ENCODE measurements at places on chromosomes 5 and 9.

DNA sequence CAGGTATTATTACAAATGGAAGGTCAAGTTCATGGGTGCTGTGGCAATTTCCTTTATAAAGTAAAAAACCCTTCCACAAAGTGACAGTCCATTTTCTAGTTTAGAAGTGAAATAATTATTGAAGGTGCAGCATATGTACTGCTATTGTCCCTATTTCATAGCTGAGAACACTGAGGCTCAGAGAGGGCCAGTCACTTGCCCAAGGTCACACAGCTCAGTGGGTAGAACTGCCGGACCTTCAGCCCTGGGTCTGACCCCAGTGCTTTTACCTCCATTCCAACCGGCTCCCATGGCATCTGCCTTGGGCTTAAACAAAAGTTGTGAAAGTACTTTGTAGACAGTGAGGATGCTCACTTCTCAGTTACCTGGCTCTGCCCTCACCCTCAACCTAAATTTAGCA, 150.6 kb upstream of the SMIM23 start:
- no peak for DNase-seq

DNA sequence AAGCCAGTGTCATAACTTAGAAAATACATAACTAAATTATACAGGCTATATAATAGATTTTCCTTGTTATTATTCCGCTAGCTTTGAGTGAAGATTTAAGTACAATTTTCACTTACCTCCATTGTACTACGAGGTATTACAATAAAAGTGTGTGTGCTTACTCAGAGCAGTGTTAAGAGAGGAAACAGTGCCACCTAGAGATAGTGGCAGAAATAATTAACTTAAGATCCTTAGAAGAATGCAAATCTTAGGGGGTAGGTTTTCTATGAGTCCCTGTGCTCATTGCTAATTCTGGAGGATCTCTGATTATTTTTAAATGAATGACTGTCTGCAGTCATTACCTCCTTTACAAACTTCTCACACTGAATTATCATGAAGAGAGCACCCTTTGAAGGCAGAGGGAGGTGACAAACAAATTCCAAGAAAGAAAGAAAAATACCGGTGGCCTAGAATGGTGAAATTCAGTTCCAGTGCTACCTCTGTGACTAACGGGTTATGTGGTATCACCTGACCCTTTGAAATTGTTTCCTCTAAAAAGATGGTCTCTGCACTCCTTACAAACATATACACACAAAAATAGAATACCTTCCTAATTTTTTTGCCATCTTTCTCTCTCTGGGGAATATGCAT, 379.8 kb downstream of the TRIM36 start:
- DNase-seq: no peak

- DNase-seq: no peak
Measured at GRCh38 chr9:128733256-128733655, 9.3 kb upstream of the ZDHHC12 start.

DNA sequence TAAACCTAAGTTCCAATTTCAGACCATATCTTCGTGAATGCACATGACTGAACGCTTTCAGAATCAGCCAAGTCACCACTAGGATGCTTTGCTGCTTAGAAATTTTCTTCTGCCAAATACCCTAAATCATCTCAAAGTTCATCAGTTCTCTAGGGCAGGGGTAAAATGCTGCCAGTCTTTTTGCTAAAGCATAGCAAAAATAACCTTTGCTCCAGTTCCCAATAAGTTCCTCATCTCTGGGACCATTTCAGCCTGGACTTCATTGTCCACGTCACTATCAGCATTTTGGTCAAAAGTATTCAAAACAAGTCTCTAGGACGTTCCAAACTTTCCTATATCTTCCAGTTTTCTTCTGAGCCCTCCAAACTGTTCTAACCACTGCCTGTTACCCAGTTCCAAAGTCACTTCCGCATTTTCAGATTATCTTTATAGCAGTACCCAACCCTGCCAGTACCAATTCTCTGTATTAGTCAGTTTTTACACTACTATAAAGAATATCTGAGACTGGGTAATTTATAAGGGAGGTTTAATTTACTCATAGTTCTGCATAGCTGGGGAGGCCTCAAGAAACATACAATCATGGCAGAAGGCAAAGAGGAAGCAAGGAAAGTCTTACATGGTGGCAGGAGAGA, 74.8 kb downstream of the NR3C1 start:
- no peak for DNase-seq

GRCh38 chr5:103487218-103487617, 75.4 kb downstream of the NUDT12 start:
- DNase-seq: no peak

DNA sequence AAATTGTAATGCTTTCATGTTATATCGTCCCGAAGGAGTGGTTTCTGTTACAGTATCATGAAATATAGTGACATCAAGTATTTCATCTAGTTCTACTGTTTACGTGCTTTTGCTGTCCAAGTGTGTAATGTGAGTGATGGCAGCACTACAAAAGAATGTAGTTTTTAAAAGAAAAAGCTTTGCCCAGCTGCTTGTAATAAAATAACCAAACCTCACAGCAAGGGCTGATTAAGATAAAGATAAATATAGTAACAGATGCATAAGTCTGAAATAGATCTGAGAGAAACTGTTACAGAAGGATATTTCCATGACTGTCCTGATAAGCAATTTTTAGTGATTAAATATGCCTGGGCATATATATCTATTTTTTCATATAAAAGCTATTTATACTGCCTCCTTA, 106.4 kb downstream of the AUH start:
- no peak for DNase-seq

DNA sequence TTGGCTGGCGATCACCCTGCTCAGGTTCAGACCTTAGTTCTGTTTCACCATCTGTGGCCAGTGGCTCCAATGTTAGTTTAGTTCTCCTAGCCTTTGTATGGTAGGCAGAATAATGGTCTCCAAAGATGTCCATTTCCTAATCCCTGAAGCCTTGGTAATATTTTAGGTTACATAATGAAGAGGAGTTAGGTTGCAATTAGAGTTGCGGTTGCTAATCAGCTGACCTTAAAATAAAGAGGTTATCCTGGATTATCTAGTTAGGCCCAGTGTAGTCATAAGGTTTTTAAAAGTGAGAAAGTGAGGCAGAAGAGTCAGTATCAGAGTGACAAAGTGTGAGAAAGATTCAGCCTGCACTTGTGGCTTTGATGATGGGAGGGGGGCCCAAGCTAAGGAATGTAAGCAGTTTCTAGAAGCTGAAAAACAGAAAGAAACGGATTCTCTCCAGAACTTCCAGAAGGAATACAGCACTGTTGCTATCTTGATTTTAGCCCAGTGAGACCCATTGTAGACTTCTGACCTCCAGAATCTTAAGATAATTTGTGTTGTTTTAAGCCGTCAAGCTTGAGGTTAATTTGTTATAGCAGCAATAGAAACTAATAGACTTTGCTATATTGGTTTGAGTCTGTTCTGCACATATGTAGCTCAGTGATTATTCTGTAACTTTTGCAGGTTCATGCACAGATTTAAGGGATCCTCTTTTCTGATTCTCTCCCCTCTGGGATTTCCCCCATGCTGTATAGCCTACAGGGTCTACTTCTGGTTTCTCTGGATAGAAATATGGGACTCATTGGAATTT, 21.6 kb downstream of the LNPEP start:
- no peak for DNase-seq

DNA sequence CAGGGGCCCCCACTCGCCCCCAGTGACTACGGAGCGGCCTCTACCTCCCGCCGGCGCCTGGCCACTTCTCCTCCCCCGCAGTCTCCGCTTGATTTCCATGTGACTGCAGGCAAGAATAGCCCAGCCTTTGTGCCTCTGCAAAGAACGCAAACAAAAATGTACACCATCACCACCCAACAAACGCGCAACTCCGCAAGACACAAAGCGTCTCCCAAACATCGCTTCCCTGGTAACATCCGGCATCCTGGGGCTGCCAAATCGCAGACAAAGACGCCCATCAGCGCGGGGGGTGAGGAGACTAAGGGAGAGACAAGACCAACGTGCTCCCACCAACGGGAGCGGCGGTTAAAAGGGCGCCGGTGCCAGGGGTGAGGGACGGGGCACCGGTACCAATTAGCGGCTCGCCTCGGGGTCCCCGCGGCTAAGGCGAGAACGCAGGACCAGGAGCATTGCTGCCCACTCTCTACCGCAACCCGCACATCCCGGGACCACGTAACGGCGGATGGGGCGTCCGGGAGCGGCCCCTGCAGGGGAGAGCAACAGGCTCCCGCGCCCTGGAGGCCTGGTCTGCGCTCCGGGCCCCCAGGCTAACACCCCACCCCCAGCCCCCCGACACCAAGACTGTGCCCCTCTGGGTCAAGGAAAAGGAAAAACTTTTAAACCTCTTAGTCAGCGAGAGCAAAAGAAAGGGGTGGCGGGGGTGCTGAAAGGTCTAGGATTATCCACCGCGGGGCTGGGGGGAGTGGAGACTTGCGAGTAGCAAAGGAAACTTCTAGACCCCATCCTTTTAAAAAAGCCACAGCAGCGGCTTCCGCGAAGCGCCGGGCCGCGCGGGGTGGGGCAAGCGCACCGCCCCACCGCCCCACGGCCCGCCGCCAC, 885 bp downstream of the MPDZ start:
- no peak for DNase-seq

- no peak for DNase-seq
Measured at GRCh38 chr9:134929193-134930158, 11.8 kb upstream of the FCN1 start.

DNA sequence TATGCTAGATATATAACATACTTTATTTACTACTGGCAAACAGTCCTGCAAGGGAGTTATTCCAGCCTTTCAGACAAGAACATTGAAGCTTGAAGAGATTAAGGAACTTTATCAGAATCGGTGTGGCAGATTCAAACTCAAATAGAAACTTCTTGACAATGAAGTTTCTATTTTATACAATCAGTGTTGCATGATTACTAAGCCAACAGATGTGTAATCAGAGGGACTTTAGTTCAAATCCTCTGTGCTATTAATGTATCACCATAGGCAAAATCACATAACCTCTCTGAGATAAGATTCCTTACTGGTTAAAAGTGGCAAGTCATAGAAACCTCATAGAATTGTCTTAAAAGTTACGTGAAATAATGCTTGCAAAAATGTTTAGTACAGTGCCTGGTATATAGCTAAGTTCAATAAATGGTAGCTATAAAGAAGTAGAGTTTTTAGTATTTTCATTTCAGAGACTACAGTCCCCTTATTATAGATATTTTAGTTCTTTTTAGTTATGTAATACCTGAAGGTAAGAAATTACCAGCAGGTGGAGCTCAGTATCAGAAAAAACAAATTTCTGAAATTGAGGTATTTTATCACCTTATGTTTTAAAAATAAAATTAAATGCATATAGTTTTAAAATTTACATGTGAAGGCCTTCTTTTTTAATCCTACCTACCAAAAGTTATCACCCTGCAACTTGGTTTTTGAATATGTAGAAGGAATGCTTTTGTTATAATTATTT, 172.1 kb downstream of the FER start:
- no peak for DNase-seq

DNA sequence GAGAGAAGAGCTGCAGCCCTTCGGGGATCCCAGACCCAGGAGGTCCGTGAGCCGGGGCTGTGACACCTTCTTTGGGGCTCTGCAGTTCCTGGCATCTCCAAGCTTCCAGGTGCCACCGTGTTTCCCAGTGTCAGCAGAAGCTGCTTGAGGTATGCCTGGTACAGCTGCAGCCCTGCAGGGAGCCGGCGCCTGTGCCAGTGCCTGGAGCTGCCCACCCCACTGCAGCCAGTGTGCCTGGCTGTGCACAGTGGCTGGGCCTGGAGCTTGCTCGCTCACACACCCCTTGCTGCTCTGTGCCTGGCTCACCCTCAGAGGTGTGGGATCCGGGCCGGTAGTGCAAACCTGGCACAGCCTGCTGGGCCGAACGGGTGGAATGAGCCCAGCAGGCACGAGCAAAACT, 65.5 kb downstream of the NACC2 start:
- no peak for DNase-seq

GRCh38 chr9:28127101-28127500, 553.8 kb upstream of the C9orf72 start:
- DNase-seq: no peak

- no peak for DNase-seq
Measured at GRCh38 chr5:28234356-28234968, 1196.1 kb upstream of the CDH9 start.

DNA sequence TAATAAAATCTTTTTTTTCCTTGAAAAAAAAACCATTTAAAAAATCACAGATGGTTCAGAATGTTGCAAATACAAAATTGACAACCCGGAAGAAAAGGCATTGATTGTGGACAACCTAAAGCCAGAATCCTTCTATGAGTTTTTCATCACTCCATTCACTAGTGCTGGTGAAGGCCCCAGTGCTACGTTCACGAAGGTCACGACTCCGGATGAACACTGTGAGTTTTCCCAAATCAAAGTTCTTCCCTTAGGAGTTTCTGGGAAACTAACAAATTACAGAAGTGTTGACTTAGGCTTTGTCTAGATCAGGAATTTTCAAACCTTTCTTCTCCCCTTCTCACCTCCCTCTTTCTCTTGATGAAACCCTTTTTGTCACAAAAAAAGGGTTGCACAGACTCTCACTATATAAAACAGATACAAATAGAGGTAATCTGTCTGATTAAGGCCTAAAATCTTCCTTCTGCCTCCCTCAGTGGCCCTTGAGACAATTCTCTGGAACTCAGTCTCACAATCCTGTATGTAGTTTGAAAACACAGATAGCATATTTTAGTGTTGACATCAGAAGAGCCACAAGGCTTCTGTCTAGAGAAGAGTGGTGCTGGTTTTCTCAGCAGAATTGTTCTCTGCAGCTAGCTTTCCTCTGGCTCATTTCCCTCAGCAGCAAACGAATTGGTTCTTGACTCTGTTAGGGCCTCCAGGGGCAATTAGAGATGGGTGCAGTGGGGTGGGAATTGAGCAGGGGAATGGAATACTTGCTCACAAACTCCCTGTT, 79.5 kb downstream of the OSMR start:
- DNase-seq: no peak

- DNase-seq: no peak
Measured at GRCh38 chr9:109517901-109518377, 19.8 kb upstream of the PTPN3 start.

DNA sequence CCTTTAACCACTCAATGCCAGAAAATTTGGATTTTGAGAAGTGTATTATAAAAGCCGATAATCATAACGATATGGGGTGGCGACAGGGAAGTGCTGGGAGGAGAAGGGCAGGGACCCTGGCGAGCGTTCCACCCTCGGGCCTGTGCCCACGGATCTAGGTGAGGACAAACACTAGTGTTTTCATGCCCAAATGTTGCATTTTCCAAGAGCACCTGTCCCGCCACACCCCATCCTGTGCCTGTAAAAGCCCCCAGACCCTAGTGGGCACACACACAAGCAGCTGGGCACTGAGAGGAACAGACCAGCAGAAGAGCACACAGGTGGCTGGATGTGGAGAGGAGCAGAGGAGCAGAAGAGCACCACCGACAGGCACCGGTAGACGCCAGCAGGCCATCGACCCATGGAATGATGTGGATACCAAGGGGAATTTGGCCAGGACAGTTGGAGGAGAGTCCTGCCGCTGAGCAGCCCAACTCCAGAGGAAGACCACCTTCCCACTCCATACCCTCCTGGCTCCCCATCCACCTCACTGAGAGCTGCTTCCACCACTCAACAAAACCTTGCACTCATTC, 315.0 kb downstream of the EDIL3 start:
- DNase-seq: no peak

- no peak for DNase-seq
Measured at GRCh38 chr9:11735391-11735790, 957.8 kb upstream of the TYRP1 start.
